NCI-H345 (cell line): ENCODE measurements at places on chromosomes 2 and 18.

DNA sequence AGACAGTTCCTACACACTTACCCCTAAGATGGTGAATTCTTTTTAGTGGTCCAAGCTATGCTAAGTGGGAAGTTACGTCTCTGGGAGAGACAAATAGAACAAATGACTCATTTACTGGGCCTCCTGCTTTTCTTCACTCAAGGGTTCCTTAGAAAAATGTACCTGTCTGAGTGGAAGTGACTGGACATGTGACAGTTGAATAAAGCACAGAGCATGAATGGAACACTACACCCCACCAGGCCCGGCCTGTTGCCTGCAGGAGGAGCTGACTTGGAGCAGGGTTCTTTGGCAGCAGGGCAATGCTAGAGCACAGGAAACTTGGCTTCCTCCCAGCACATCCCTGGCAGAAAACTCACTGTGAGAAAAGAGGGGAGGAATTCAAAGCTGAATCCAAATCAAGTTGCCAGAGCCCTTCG lies 451.0 kb upstream of the SETBP1 start:
- DNase-seq: no peak

GRCh38 chr2:159637988-159638501 lies 21.7 kb upstream of the BAZ2B start:
- no peak for DNase-seq

DNA sequence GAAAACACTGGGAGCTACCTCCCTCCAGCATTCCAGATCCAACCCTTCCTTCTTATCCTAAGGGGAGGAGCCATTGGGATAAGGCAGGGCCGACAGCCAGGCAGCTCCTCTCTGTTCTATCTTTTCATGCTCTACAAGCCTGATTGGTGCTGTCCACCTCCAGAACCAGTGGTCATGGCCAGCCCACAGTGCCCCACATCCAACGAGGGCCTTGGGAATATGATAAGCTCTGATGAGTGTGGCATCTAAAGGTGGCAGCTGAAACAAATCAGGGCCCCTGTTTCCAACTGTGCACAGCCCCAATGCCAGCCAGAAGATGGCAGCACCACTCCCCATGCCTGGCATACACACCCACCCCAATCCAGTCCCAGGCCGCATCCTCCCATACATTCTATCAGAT lies 329.3 kb downstream of the C1D start:
- no peak for DNase-seq

- DNase-seq: no peak
Observed at GRCh38 chr2:144519934-144520731, at the start of gene ZEB2. ZEB2 (minus strand) TSS chr2:144520119; CDS start chr2:144517350, 2,769 bp downstream.

DNA sequence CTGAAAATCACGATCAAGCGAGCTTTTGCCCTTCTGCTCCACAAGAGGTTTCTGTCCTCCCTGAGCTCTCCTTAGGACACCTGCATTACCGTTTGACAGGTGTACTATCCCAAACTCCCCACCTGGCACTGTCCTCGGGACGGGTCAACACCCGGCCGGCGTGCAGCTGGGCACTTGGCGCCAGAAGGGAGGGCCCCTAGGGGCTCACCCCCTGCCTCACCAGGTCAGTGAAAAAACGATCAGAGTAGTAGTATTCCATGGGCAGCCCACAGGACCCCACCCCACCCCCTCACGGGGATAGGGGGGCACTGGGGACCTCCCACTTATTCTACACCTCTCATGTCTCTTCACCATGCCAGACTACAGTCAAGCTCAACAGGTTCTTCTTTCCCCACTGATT lies 117.6 kb upstream of the ANKRD30BL start:
- no peak for DNase-seq

GRCh38 chr2:158393886-158394285 lies 62.7 kb downstream of the CCDC148 start:
- DNase-seq: no peak

DNA sequence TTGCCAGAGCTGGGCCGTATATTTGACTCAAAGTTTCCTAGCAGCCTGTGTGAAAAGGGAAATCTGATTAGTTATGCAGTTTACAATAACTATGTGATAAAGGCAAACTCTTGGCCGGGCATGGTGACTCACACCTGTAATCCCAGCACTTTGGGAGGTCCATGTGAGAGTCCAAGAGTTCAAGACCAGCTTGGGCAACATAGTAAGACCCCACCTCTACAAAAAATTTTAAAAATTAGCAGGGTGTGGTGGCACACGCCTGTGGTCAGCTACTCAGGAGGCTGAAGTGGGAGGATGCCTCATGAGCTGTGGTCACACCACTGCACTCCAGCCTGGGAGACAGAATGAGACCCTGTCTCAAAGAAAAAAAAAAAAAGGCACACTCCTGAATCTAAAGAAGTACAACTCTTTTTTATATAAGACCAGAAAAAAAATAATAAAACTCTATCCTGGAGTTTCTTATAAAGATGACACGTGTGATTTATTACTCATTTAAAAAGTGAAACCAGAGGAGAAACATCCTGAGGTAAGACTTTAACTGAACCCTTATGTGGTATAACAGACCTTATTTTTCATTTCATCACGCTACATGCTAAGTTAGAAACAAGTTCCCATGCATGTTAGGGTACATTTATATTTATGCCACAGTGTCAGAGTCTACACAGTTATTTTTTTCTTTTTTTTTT lies 32.6 kb upstream of the KCMF1 start:
- no peak for DNase-seq

GRCh38 chr18:26252411-26252810 lies 26.2 kb downstream of the TAF4B start:
- no peak for DNase-seq

- peak; percentile 46 for DNase-seq
Observed at GRCh38 chr2:15943378-15944280, 3.3 kb downstream of the MYCN start.

DNA sequence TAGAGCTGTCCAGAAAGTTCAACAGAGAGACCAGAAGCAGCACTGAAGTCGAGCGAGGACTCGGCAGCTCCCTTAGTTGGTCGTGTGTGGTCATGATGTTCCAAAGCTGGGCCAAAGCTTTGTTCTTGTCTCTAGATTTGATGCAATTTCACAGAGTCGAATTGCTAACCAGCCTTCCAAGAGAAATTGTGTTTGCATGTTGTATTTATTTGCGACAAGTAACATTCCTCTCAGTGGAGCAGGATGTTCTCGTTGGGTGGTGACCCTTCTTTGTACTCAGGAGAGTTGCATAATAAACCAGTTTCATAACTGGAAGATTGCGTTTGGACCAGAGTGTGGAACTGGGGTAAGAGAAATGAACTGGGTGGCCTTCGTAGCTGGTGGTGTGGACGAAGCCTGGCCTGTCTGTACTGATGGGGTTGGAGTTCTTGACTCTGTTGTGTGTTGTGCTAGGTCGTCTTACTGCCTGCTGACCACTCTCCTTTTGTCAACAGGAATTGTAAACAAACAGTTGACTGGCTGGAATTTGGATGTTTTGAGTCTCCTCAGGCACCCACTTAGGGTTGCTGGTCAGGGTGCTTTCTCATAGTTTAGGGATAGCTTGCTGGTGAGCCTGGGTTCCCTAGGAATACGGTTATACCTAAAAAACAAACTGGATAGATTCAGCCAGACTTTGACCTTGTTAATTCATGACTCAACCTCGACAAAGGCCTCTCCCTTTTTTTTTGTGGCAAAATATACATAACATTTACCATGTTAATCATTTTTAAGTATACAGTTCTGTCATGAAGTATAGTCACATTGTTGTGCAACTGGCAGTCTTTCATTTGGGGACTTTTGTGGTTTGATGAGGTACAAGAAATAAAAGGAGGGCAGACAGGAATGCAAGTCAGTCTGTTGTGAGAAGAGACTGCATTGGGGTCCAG lies 28.9 kb upstream of the TOGARAM2 start:
- DNase-seq: no peak

DNA sequence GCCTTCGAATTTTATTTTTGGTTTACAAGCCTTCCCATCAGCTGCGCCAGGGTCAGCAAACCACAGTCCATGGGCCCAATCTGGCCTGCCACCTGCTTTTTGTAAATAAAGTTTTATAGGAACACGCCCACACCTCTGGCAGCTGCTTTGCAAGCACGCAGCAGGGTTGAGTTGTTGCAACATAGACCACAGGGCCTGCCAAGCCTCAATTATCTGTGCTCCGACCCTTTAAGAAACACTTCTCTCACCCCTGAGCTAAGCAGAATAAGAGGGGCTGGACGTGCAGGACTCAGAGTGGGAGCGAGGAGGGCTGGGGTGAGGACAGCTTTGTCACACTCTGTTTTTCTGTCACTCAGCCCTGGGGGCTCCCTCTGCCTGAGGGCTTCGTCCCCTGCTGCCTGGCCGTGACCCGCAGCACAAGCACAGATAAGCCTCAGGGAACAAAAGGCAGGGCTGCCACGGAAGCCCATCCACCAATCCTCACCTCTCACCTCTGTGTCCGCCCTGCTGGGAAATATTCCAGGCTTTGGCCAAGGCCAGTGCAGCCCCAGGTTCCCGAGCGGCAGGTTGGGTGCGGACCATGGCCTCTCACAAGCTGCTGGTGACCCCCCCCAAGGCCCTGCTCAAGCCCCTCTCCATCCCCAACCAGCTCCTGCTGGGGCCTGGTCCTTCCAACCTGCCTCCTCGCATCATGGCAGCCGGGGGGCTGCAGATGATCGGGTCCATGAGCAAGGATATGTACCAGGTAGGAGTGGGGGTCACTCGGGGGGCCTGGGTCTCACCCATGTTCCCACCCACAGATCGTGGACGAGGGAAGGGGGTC lies at the start of gene AGXT:
Gene AGXT (plus strand): TSS at position 539 of the 823 bp plus-strand sequence. CDS start 42 bp downstream, at position 581.
- peak; percentile 13 for DNase-seq

DNA sequence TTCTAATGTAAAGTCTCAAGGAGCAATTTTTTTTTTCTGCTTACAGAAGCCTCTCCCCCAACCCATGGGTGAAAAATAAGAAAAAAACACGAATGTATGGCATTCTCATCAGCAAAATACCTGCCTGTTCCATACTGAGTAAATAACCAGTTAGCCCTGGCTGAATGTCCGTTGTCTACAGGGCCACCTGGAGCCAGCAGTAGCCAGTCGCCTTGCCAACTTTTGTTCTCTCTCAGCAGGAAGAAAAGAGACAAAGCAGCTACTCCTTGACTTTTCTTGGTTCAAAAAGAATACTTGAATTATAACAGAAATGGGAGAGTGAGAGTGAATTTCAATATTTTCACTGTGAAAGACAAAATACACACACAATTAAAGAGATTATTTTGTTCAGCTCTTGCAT lies 532.9 kb upstream of the CRIM1 start:
- DNase-seq: no peak

- DNase-seq: no peak
Observed at GRCh38 chr2:83481436-83481835, 977.6 kb downstream of the SUCLG1 start.

DNA sequence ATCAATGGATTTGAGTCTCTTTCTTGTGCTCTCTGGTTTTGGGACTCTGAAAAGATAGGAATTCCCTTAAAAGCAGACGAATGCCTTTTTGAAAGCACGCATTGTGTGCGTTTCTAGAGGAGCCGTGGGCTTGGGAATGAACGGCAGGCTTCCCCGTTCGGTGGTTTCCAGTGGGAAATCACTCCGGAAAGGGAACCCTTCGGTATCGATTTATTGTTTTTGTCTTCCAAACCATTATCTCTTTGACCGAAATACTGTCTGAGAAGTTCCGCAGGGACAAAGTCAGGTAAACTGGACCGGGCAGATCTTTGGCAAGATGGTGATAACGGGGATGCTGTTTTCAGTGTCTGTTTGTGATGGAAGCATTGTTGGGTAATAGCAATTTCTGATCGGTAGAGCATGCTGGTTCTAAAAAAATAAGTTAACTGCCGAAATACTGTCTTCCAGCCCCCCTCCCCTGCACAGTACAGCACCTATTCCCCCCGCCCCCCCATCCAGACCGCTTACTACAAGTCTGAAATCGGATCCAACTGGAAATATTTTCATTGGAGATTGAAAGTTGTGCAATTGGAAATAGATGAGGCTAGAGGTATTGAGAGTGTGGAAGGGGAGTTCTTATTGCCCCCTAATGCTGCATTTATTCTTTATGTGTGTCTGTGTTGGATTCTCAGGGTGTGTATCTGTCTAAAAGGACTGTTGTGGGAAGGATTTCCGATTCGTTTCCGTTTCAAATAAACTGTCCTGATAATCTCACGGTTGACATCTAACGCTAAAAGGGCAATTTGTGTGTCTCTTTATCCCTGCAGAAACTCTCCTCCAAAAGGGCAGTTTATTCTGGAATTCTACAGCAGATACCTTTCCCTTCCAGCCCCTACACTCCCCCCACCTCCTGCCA lies 635 bp downstream of the SETBP1 start:
- DNase-seq: peak; percentile 30

DNA sequence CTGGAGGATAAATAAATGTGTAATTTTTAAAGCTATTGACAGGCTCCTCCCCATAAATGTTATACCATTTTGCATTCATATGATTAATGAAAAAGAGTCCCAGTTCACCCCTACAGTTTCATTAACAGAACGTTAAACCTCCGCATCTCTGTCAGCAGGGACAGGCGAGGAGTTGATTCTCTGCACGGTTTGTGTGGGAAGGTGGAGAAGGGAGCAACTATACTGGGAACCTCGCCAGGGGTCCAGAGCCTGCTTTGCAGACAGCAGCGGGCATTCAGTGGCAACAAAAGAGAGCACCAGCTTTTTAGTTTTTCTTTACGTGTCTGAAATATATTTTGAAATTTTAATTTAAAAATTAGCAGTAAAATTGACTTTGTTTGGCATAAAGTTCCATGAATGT lies 101.4 kb downstream of the FARSB start:
- DNase-seq: no peak

DNA sequence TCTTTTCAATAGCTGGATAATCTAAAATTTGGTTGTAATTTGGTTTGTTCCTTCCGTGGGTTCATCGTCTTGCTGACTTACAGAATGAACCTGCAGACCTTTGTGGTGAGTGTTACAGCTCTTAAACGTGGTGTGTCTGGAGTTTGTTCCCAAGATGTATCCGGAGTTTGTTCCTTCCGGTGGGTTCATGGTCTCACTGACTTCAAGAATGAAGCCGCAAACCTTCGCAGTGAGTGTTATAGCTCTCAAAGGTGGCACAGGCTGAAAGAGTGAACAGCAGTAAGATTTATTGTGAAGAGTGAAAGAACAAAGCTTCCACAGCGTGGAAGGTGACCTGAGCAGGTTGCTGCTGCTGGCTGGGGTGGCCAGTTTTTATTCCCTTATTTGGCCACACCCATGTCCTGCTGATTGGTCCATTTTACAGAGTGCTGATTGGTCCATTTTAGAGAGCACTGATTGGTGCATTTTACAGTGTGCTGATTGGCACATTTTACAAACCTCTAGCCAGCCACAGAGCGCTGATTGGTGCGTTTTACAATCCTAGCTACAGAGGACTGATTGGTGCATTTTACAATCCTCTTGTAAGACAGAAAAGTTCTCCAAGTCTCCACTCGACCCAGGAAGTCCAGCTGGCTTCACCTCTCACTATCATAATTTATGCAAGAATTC lies 16.6 kb downstream of the RALB start:
- no peak for DNase-seq

- DNase-seq: no peak
Observed at GRCh38 chr2:45687964-45688363, 36.5 kb downstream of the PRKCE start.

GRCh38 chr18:48412339-48412929 lies 3.3 kb upstream of the ZBTB7C start:
- peak; percentile 43 for DNase-seq
